ENCODE measurements at places on chromosomes 2 and 18.

GRCh38 chr2:150109912-150110311, 377.6 kb downstream of the RND3 start:
- DNase-seq = no peak

DNA sequence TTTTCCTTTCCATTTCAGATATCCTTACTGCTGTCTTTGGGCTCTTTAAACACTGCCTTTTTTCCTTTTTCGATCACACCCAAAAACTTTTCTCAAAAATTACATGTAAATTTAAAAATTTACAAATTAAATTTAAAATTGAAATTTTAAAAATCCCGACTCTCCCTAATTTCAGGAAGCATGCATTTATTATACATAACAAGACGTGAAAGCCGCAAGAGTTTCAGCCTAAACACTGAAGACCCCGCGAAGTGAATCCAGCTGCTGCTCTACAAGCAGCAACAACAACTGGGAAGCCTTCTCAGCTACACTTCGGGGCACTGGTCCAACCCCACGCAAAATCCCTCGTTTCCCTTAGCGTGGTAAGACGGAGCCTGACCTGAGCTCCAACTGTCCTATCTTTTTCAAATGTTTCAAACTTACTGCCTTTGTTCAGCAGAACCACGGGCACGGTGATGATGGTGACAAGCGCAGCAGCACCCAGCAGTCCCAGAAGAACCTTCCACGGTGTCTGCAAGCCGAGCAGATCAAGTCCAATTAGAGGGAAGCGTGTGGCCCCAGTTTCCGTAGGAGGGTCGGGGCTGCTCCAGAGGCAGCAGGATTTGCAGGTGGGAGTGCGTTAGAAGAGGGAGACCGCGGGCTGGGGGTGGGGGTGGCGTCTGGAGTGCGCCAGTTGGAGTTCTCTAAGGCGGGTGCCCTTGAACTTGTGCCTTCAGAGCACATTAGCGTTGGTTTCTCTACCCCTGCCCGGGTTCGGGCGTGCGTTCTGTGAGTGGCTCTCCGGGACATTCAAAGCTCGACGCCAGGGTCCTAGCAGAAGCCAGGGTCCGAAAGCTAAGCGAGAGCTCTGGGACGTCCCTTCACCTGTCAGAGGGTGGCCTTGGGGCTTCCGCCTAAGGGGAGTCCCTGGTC, 783 bp downstream of the DPP4 start:
- DNase-seq = peak; percentile 17

DNA sequence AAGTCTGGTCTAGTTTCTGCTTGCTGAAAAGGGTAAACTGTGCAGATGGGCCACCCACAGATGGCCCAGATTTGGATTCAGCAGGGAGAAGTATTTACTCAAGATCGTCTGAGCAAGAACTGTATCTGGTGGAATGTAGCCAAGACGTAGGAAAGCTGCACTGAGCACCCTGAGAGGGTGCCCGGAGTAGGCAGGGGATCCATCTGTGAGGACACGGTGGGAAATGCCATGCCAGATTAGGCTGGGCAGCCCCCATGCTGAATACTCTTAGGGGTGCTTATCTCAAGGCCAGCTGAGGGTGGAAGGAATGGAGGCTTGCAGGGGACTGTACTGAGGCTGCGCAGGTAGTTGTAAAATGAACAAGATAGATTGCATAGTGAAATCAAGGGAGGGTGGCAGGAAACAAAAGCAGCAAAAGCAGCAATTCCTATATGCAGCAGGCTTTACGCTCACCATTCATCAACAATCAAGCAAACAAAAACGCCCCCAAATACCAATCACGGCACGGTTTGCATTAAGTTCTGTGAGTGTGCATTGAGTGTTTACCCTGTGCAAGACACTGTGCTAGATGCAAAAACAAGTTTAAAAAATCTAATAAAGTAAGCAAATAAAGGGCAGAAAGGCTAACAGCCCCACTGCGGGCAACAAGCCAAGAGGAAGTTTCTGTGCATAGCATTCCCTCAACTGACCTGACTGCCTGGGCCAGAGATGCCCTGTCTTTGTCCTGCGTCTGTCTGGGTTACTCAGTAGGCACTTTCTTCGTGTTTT, 32.2 kb upstream of the LPIN2 start:
- no peak for DNase-seq

DNA sequence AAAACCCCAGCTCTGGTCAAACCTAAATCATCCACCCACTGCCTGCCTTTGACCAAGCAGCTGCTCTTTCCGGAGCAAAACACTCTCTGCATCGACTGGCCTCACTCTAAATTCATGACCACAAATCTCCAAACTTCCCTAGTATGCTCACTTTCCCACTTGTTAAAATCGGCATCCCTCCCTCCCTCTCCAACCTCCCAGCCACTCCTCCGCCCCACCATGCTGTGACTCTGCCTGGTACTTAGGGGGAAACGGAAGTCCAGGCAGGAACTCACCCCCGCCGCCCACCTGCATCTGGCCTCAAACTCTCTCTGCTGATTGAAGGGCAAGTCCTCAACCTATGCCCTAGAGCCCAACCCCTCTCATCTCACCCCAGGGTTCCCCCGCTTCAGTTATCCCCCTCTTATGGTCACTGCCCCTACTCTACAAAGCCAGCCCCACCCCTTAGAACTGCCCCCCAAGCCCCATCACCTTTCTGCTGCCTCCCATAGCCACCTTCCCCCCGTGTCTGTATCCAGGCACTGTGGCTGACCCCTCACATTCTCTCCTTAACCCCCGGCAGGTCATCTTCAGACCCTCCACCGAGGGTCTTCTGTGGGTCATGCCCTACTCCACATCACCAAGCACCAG, 3.8 kb upstream of the ADRA2B start:
- no peak for DNase-seq

- DNase-seq = no peak
Measured at GRCh38 chr18:26322890-26323653, 96.8 kb downstream of the TAF4B start.

GRCh38 chr18:63131106-63131958, 188.2 kb downstream of the BCL2 start:
- peak; percentile 45 for DNase-seq

DNA sequence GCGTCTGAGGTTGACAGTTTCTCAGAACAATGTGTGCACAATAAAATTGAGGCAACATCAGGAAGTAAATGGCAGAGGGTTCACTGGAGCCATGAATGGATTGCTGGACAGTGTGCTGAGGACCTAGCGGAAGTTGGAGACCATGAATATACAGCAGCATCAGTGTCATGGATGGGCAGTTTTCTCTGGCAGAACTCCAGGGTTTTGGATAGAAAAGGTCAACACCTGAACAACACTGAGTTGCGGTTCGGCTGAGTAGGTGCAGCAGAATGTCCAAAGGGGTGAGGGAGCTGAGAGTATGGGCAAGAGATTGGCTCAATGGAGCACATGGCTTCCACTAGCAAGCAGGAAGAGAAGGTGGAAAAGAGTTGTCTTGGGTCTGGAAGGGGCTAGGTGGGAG, 73.7 kb downstream of the DNER start:
- no peak for DNase-seq

- DNase-seq = no peak
Measured at GRCh38 chr18:22847392-22847791, 85.7 kb upstream of the RBBP8 start.

GRCh38 chr18:79589601-79590091, 90.0 kb upstream of the CTDP1 start:
- peak; percentile 7 for DNase-seq

GRCh38 chr2:19700861-19701585, 200.8 kb downstream of the TTC32 start:
- no peak for DNase-seq

DNA sequence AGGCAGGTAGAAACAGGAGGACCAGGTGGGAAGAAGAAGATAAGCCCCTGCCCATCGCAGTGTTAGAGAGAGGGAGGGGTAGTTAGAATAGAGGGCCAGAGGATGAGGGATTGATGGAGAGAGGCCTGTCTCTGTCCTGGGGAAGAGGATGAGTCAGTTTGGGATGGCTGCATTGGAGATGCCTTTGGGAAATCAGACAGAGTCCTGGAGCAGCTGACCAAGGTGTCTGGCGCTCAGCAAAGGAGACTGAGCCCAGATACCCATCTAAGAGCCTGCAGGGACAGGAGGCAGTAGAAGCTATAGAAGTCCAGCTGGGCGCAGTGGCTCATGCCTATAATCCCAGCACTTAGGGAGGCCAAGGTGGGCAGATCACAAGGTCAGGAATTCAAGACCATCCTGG, 177.8 kb upstream of the HAAO start:
- DNase-seq = no peak

GRCh38 chr2:28438532-28439063, 45.9 kb downstream of the FOSL2 start:
- no peak for DNase-seq

DNA sequence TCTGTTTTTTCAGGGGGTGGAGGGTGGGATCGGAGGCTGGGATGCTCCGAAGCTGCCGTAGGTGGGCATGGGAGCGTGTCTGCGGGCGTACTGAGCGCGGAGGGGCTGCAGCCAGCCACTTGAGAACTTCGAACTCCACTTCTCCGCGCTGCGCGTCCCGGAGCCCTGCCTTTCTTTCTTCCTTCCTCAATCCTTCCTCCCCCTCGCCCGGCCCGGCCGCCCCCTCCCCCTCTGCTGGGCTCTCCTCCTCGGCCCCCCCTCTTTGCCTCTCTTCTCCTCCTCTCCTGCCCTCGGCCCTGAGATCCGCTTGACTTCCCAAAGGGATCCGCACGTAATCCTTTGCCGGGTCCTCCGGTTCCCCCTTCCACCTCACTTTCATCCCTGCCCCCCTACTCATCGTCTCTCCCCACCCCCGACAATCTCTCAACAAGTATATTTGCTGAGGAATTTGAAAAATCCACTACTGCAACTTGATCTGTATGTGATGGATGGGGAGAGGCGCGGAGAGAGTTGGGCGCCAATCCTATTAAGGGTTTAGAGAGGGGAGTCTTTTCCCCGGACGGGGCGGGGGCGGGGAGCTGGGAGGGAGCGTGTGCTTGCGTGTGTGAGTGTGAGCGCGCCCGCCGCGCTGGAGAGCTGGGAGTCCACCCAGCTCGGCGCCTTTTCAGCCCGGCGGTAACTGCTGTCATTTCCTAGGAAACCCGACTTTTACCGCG, 1.1 kb downstream of the GLI2 start:
- peak; percentile 73 for DNase-seq

DNA sequence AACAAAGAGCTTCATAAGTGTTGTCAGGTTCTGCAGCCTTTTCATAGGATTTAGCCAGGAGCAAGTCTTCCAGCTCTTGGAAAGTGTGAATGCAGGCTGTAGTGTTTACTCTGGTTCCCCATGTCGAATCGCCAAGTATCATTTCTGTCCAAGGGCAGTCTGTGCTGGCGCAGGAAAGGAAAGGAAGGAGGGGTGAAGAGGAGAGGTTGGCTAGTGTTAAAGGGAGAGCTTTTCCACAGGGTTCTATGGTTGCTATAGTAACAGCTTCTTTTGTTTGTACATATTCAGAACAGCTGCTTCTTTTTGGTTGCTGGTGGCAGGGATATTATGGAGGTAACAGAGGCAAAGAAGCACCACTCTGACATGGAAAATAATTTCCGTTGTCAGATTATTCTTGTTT, 69.9 kb downstream of the KCNH7 start:
- no peak for DNase-seq

- no peak for DNase-seq
Measured at GRCh38 chr2:142012797-142013196, 118.0 kb downstream of the LRP1B start.

GRCh38 chr2:172293952-172294351, 133.4 kb upstream of the ITGA6 start:
- no peak for DNase-seq

DNA sequence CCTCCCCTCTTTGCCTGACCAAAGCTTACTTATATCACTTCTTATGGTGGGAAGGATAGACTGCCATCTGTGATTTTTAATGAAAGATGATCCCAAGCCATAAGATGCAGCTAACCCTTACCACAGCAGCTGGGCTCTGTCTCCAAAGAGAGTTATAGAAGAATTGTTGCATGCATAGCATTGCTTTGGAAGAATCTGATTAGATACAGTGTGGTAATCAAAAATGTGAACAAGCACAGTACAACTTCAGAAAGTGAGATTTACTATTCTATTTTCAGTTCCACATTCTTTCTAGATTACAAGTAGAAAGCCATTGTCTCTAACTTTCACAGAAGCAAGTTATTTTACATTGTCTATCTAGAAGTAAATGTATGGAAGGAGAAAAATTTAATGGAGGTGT, 129.0 kb upstream of the ACVR2A start:
- DNase-seq = no peak

DNA sequence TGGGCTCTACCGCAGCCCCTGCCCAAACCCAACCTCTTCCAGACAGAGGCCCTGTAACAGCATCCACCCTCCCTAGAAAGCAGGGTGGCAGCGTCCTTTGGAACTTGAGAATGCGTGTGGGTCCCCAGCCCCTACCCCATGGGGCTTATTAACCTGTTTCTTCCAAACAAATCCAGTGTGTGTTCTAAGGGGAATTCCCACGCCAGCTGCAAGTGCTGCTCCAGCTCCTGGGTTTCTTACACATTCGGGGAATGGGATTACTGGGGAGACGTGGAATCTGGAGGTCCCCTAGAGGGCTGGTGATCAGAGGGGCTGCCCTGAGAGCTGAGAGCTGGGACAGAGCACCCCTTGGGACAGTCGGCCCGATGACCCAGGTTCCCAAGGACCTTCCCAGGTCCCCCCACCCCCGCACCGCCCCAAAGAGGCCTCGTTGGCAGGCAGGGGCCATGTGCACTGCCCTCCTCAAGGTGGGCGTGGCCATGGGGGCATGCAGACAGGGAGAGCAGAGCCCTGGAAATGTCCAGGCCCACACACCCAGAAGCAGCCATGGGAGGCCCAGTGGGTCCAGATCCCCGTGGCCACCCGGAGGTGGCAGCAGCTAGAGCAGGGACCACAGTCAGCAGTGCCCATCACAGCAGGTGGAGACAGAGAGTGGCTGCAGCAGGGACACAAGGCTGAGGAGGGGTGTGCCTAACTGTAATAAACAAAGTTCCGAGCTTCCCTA, 18.8 kb upstream of the TEX44 start:
- DNase-seq = no peak

DNA sequence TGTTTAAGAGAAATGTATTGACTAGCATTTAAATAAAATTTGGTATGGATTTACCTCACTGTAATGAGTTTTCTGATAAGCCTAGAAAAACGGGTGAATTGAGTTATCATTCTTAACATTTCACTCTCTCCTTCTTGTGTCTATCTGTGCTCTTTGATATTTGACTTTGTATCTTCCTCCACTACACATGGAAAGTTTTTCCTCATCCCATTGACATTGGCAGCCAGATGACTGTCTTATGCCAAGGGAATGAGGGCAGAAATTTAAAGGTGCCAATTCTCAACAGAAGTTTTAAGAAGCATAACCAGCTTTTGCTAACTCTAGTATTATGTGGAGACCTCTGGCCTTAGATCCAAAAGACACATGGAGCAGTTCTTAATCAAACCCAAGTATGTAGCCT, 376.6 kb downstream of the DSEL start:
- DNase-seq = no peak

GRCh38 chr2:203492965-203493364, 42.1 kb downstream of the RAPH1 start:
- no peak for DNase-seq

DNA sequence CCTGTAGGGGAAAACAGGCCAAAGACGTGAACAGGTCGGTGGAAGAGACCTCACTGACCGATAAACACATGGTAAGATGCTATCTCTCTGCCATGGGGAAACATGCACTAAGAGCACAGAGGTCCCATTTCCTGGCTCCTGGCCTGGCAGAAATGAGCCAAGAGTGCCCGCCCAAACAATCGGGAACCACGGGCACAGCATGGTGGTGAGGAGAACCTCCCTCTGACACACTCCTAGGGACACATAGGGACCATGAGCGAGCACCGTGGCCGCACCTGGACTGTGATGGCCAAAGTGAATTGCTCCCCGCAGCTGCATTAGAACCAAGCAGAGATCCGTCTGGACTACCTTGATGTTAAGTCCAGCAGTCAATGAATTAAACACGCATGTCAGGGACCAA, 11.1 kb downstream of the HS6ST1 start:
- DNase-seq = peak; percentile 4
